ENCODE measurements at places on chromosomes 4 and X.

DNA sequence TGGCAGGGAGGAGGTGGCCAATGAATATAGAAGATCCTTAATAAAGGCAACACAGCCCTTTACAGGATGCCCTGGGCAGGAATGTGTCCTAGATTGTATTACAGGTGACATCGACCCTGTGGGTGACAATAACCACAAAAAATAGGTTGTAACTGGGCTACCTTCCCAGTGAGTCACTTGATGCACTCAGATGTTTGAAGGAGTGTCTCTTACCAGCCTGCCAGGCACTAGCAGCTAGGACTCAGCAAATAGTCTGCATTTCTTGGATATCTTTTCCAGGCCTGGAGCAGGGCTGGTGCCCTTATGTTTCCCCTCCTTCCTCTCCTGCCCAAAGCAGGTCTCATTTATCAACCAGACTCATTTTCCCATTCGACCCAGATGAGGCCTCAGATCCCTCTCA, 50.9 kb upstream of the TMEM164 start:
- DNase-seq = peak; percentile 11

- peak; percentile 66 for DNase-seq
Observed at GRCh38 chr4:169385376-169385775, 114.6 kb upstream of the SH3RF1 start.

DNA sequence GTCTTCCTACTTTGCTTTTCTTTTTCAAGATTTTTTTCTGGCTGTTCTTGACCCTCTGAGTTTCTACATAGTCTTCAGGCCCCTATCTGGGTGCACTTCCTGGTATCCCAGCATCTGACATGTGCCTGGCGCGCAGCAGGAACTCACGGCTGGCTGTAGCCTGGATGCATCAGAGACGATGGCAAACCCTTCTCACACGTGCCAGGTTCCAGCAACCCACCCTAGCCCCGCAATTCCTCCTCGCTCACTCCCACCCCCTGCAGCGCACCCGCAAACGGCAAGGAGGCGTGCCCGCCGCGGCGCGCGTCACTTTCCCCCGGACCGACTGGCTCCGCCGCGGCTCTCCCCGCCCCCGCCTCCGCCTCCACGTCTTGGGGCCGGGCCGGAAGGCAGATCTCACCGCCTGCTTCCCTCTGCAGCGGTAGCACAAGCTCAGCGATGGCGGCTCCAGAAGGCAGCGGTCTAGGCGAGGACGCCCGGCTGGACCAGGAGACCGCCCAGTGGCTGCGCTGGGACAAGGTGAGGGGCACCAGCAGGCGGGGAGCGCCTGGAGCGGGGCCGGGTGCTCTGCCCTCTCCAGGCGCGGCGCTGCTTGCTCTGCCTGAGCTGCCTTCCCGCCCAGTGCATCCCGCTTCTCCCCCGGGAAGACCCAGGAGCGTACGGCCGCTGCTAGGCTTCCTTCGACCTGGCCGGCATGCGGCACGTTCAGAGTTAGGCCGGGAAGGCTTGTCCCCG, at the start of gene PGM2:
Gene PGM2 (plus strand): TSS at position 392 of the 735 bp plus-strand sequence. CDS start 47 bp downstream, at position 439.
- peak; percentile 92 for DNase-seq

DNA sequence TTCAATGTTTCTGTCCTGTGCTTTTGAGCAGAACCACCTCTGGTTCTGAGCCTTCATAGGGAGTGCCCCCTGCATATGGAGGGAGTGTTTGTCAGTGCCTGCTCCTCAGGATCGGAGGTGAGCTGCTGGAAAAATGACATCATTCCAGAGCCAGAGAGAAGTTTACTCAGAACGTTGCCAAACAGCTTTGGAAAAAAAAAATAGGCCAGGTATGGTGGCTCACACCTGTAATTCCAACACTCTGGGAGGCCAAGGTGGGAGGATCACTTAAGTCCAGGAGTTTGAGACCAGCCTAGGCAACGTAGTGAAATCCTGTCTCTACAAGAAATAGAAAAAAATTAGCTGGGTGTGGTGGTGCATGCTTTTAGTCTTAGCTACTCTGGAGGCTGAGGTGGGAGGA, 27.2 kb upstream of the PDLIM3 start:
- DNase-seq = no peak

GRCh38 chr4:54855191-54855854, 197.6 kb downstream of the KIT start:
- DNase-seq = peak; percentile 68

- DNase-seq = no peak
Observed at GRCh38 chr4:129929984-129930383, 834.0 kb downstream of the C4orf33 start.

DNA sequence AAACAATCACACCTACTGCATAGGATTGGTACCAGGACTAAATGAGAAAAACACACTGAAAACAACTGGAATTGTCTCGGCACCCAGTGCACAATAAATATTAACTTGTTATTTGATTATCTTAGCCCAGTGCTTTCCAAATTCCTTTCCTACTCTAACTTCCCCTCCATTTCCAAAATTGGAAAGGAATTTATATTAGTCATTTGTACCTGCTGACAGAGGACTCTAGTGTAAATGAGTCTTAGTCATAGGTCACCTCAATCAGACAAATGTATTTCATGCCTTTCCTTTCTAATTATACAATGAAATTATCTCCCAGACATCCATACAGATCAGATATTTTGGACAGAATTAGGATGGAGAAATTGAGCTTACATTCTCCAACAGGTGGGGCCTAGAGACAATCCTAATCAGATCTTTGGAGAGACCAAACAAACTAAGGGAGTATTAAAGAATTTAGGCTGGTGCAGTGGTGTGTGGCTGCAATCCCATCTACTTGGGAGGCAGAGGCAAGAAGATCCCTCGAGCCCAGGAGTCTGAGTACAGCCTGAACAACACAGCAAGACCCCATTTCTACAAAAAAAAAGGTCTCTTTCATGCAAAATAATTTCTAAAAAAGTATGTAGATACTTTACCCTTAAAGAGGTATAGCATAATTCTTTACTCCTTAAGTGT, 10.1 kb downstream of the SH3D19 start:
- no peak for DNase-seq

- DNase-seq = no peak
Observed at GRCh38 chrX:17621566-17622270, 115.6 kb upstream of the SCML1 start.

DNA sequence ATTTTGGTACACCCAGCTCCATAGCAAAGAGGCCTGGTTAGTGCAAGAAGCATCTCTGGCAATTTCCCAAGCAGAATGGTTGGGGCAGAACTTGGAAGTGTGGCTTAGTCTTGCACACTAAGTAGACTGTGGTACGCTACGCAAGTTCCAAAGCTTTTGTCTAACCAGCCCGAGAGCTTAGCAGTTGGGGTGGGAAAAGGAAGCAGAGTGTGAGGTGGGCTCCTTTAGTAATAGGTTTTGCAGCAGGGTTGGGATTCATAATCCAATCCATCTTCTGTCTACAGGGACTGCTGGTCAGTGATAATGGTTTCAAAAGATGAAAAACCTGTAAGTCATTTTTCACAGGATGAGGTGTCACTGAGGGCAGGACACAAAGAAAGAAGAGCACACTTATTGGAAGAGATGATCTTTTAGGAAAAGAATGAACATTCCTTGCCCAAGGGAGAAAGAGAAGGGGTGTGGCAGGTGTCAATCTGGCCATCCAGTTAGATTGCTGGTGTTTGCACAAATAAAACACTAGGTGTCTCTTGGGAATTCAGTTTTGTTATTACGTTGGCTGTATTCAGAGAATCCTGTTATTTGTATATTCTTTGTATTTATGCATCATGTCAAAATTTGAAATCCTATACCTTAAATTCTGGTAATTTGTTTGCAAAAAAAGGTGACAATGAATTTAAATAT, 244.3 kb downstream of the GPAT3 start:
- DNase-seq = no peak

Data from muscle of leg (tissue), 16 donors.